ENCODE measurements at places on chromosomes 13 and 19.
A peak's percentile ranks its signal among the peaks of the same experiment; 100 is the strongest.

- DNase-seq, result peak; percentile 57
Measured at GRCh38 chr13:27915301-27916207, 4.2 kb upstream of the PDX1 start.

- no peak for DNase-seq
Measured at GRCh38 chr13:112903071-112903577, 65.9 kb upstream of the MCF2L start.

- no peak for DNase-seq
Measured at GRCh38 chr13:99191900-99192399, 8.7 kb upstream of the UBAC2 start.

- DNase-seq, result no peak
Measured at GRCh38 chr13:103134271-103134670, 68.1 kb upstream of the SLC10A2 start.

GRCh38 chr19:40358773-40359172 is 10.3 kb downstream of the PLD3 start:
- no peak for DNase-seq

DNA sequence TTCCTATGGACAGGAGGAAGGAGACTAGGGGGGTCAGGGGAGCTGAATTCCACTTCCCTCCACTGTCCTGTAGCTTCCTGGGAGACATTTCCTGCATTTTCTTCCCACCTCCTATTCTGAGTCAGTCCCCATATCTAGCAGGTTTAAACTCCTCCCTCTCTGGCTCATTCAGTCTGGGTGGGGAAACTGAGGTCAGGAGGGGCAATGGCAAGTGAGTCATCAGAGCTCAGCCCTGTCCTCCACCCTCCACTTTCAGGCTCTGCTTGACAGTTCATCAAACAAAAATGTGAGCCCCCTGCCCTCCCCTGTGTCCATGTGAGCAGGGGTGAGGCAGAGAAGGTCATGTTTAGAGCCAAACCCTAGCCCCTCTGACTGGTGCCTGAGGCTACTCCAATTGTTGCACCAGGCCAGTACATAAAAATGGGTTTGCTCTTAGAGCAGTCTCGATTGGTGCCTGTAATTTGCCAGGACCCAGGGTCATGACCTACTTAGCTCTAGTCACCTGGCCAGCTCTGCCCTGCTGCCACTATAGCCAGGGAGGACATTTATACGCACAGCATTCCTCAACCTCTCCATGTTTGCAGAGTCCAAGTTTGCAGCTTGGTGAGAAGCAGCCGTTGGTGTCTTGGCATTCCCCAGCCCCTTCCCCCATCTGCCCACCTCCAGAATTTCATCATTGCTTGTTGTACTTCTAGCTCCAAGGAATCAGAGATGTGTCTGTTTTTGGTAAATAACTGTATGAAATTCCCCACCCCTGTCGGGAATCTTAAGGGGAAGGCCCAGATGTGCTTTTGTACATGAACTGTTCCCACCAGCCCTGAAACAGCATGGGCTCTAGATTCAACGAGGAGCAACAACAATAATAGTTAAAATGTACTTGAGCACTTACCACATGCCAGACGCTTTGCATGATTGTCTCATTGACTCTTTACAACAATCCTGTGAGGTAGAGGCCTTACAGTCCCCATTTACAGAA is 20.7 kb downstream of the SAMD4B start:
- DNase-seq, result peak; percentile 73

- no peak for DNase-seq
Measured at GRCh38 chr19:45087531-45087930, 5.4 kb upstream of the PPP1R37 start.

GRCh38 chr13:57552437-57552836 is 79.1 kb upstream of the PCDH17 start:
- no peak for DNase-seq

DNA sequence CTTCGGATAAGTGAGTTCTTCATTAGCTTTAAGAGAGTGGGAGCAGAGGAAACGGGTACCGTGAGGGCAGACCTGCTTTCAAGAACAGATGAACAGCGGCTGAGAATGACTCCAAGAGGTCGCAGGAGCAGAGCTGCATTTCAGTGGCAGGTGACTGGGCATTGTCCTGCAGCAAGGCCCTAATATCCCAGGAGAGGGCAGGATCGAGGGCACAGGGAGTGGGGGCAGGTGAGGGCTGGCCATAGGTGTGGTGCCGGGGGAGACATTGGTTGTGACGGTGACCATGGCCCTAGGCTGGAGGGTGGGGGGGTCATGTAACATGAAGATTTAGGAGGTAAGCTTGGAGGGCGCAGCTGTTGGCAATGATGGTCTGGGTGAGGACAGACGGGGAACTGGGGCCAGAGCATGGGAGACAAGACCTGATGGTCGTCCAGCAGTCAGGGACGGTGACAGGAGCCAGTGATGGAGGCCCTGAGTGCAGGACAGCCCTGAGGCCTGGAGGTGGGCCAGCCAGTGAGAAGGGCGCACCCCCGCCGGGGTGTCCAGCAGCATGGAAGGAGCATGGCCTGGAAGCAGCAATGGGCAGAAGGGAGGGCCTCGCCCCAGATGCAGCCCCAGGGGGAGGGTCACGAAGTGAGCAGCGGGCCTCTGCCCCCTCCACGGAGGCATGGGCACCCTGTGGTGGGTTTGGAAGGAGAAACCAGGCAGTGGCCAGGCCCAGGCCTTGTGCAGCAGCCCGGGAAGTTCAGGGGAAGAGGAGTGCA is 29.2 kb upstream of the LAMP1 start:
- no peak for DNase-seq

GRCh38 chr19:12596927-12597548 is 13.6 kb downstream of the ZNF490 start:
- no peak for DNase-seq

DNA sequence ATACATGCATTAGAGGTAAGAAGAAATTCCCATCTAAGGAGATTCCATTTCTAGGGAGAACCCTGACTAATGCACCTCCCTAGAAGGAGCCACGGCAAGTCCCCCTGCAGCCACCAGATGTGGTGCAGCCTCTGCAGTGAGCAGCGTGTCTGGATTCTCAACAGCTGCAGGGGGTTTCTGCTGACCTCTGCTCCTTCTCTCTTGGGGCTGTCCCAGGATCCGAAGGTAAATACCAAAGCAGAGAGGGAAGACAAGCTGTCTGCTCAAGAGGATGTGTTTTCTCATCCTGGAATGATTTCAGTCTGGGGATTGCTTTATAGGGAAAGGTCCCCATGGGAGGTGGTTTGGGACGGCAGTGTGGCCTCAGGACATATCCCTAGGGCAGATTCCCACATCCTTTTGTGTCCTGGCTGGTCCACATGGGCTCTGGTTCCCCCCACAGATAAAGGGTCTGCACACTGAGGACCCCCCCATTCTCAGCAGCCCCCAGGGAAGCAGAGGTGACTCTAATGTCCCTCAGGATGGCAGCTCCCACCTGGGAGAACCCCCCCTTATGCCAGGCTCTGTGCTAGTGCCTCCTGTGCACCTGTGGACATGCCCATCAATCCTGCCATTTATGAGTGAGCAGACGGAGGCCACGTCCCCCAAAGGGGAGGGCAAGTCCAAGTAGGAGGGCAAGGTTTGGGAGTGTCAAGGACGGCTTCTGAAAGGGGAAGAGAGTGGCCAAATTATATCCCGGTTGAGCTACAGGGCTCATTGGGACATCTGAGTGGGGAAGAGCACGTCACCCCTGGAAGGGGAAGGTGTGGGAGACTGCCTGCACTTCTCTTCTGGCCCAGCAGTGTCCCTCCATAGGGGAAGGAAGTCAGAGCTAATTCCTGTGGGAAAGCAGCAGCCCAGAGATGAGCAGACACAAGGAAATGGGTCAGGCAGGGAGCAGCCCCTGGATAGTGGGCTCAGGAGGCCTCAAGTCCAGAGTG is 10.2 kb upstream of the OR10H5 start:
- DNase-seq, result no peak

- peak; percentile 8 for DNase-seq
Measured at GRCh38 chr19:31938675-31939074, 406.7 kb upstream of the ZNF507 start.

DNA sequence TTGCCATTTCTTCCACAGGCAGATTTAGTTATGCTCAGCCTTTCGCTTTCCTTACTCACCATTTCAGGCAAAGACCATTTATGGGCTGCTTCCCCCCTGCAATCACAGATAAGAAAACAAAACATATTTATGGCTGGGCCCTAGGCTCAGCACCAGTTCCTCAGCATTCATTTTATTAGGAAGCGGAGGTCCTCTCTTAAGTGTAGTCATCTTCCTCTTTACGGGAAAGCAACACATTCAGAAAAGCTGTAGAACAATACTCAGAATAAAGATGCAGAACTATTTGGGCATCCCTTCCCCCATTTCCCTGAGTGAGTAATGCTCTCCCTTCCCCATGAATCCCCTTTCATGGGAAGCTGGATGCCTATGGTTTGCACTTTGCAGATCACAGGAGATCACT is 27.9 kb downstream of the FLT1 start:
- DNase-seq, result no peak

DNA sequence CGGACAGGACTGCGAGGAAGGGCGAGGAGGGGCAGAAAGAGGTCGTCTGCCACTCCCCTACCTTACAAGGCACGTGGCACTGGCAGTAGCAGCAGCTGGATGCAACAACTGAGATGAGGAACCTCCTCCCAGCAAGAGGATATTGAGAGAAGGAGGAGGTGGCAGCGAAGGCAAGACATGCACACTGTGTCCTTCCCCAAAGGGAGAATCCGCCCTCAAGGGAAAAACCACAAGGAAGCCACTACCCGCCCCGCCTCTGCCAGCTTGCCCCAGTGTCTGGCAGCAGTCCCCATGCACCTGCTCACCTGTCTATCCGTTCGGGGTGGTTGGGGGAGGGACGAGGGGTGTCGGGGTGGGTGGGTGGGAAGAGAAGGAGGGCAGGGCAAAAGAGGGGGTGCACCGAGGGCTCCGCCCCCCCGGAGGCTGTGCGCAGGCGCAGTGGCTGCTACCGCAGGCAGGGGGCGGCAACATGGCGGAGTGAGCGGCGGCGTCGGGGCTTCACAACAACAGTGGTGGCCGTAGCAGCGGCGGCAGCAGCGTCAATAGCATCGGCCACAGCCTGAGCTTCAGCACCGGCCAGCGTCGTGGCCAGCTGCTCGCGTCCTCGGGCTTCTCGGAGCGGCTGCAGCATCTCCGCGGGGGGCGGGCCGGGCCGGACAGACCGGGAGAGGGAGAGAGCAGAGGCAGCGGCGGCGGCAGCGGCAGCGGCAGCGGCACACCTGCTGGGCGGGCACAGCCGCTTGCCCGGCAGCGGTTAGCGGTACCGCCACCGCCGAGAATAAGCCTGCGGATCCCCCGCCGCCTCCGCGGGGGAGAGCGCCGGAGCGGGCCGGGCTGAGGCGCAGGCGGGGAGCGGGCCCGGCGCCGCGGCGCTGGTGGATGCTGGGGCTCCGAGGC is at the start of gene NBEA:
NBEA (plus strand) TSS at position 436 of the 897 bp plus-strand sequence. CDS start 551 bp downstream, outside the sequence.
- peak; percentile 67 for DNase-seq
